PC-9 (cell line): ENCODE measurements at places on chromosomes 6 and 20. TPM values are rescaled to one million over a fixed set of nuclear protein-coding genes. Genes with fewer than 3 reads are reported as not detected.

GRCh38 chr6:13538084-13538483 is 36.3 kb upstream of the SIRT5 start:
- peaks cover 8% of the 10 kb centered on the region; the same call in 1 of the 2 replicates for H3K4me1 ChIP-seq
- no peak overlapping the region for H3K4me3 ChIP-seq
- H3K36me3 ChIP-seq, result no peaks in the 10 kb centered on the region
- peak; percentile 46 for DNase-seq

GRCh38 chr6:98583506-98583905 is 250.9 kb upstream of the POU3F2 start:
- H3K36me3 ChIP-seq, result no peaks in the 10 kb centered on the region
- H3K27me3 ChIP-seq, result no peaks in the 10 kb centered on the region
- no peaks in the 10 kb centered on the region for H3K4me1 ChIP-seq
- no peak overlapping the region for H3K27ac ChIP-seq
- DNase-seq, result no peak
- H3K4me3 ChIP-seq, result no peak overlapping the region

DNA sequence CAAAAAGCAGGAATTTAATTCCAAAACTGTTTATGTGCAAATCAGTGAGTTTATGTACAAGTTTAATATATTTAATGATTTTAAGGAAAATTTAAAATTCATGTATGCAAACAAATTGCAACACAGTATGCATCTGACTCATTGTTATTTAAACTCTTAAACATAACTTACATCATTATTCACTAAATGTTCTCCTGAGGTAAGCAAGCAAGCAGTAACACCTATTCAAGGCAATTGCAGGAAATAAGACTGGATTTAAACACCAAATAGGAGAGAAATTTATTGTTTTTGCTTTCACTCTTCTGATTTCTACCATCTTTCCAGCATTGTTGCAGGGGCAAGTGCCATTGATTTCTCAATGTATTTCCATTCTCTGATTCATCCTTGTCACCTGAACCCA is 239.5 kb downstream of the TFAP2A start:
- no peaks in the 10 kb centered on the region for H3K36me3 ChIP-seq
- H3K27ac ChIP-seq, result peak overlapping the region; percentile 16; the same call in 1 of the 2 replicates
- no peaks in the 10 kb centered on the region for H3K27me3 ChIP-seq
- H3K4me1 ChIP-seq, result peaks cover 7% of the 10 kb centered on the region
- peak; percentile 57 for DNase-seq

The SLC22A3 gene
- total RNA-seq, result not detected in 2 replicates

- no peaks in the 10 kb centered on the region for H3K27me3 ChIP-seq
- H3K4me1 ChIP-seq, result peaks cover 14% of the 10 kb centered on the region
- peak; percentile 14 for DNase-seq
- H3K4me3 ChIP-seq, result peak overlapping the region; percentile 77
- no peak overlapping the region for H3K27ac ChIP-seq
Measured at GRCh38 chr6:3455569-3456394, 1.1 kb downstream of the SLC22A23 start.

The COL11A2 gene
- 2.2 and 3.4 TPM in 2 replicates for total RNA-seq

- peaks cover 15% of the 10 kb centered on the region; the same call in 1 of the 2 replicates for H3K27me3 ChIP-seq
- no peak for DNase-seq
- no peak overlapping the region for H3K27ac ChIP-seq
- no peak overlapping the region for H3K4me3 ChIP-seq
- no peaks in the 10 kb centered on the region for H3K4me1 ChIP-seq
Measured at GRCh38 chr20:19502169-19502568, 255.9 kb upstream of the RIN2 start.

The TCEA2 gene
- 100 and 156 TPM in 2 replicates for total RNA-seq

GRCh38 chr6:153590411-153590810 is 448.6 kb upstream of the OPRM1 start:
- no peaks in the 10 kb centered on the region for H3K36me3 ChIP-seq
- H3K4me1 ChIP-seq, result no peaks in the 10 kb centered on the region
- DNase-seq, result no peak
- H3K4me3 ChIP-seq, result no peak overlapping the region
- H3K27ac ChIP-seq, result no peak overlapping the region
- no peaks in the 10 kb centered on the region for H3K27me3 ChIP-seq

The NRSN1 gene
- total RNA-seq, result not detected in 2 replicates

DNA sequence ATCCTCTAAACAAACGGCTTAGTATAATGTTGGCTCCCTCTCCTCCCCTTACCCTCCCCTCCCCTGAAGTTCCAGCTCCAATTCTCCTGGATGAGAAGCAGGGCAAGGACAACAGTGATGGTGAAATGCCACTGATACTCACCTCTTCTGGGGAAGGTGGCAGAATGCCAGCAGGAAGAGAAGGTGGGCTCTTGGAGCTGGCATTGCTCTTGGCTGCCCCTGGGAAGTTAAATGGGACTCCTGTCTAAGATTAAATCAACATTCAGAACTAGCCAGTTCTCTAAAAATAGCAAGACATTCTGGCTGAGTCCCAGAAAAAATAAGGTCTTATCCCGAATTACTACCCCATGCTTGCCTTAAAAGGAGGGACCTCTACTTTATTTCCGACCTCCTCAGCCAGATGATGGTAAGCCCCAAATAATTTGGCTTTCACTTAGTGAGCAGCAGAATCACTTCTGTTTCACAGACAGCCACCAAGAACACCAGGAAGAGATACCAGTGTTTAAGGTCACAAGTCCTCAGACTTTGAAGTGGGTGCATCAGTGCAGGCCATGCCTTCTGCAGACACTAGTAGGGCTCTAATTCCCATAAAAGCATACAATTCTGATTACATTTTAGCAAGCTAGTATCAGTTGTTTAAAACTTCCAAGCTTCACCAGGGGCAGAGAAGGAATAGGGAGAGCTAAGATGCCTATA is 46.0 kb upstream of the IL17A start:
- no peak for DNase-seq
- no peak overlapping the region for H3K27ac ChIP-seq
- no peaks in the 10 kb centered on the region for H3K36me3 ChIP-seq
- peaks cover 88% of the 10 kb centered on the region for H3K27me3 ChIP-seq
- H3K4me1 ChIP-seq, result no peaks in the 10 kb centered on the region
